ENCODE measurements at places on chromosomes 2 and 18.
A peak's percentile ranks its signal among the peaks of the same experiment; 100 is the strongest.

GRCh38 chr2:58032016-58032763, 14.4 kb upstream of the VRK2 start:
- peak; percentile 76 for DNase-seq

GRCh38 chr2:8684878-8685696, 3.2 kb downstream of the ID2 start:
- peak; percentile 15 for DNase-seq

DNA sequence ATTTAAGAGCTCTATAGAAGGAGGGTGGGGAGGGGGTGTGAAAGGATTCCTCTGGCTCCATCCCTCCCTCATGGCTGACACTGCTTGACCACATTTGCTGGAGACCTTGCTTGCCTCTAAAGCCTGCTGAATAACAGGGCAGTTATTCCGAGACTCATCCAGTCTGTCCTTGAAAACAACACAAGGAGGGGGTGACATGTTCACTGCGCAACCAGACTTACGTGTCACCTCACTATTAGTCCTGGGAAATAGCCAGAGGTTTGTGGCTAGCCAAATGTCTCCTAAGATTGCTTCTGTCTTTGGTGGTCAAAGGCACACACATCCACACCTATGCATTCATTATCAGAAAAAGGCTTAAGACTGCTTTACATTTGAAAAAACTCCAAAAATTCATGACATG, 256.2 kb upstream of the SKOR2 start:
- no peak for DNase-seq

- DNase-seq = peak; percentile 86
Measured at GRCh38 chr18:12079491-12080237, 14.0 kb upstream of the ANKRD62 start.

DNA sequence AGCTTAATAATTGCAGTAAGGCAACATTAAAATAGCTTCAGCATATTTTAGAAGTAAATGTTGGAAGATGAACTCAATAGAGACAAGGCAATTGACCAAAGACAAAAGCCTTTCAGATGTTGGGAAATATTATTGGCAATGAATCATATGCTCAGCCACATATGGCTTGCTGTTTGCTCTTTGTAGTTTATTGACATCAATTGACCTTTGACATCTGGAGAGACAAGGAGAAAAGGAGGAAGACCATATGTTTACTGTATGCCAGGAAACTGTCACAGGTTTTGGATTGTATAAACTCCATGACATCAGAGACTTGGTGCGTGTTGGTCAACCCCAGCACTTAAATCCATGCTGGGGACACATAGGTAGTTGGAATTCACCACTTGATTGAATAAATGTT, 60.6 kb upstream of the SLC16A14 start:
- no peak for DNase-seq
